Glomerular endothelial cell (primary cell): ENCODE measurements at places on chromosomes 12 and 14.

- no peak for DNase-seq
These were observed 305.3 kb downstream of the ITPR2 start for GRCh38 chr12:26527682-26528081.

DNA sequence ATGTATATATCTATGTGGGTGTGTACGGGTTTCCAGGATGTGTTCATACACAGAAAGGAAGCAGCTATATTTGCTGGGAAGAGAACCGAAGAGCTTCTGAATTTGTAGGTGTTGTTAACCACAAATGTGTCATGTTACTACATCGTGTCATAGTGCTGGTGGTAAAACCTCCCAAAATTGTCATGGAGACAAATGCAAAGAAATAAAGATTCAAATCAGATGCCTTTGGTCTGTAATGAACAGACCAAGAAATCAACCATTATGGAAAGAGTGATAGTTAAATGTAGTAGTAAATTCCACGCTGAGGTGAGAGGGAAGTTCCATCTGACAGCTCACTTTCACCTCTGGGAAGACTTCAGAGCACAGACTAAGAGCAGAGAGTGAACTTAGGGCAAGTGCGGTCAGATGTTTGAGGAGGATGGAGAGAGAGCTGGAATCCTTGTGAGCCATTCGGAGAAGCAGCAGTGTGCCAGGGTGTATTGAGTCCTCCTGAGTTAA, 487.5 kb downstream of the TMEM121 start:
- DNase-seq = no peak

DNA sequence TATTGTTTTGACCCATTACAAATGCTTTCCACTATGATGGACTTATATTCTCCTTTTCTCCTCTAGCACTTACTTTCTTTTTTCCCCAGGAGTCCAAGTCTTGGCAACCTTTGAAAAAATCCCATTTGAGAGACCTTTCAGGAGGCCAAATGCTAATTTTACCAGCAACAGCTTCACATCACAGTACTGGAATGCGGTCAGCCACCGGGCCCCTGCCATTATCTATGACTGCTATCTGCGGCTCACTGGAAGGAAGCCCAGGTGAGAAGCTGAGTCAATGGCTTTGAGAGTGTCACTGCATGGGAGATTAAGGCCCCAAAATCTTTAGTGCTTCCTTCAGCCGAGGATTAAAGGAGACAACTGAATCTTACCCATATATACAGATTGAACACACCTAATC, 64.2 kb downstream of the ERGIC2 start:
- DNase-seq = no peak

DNA sequence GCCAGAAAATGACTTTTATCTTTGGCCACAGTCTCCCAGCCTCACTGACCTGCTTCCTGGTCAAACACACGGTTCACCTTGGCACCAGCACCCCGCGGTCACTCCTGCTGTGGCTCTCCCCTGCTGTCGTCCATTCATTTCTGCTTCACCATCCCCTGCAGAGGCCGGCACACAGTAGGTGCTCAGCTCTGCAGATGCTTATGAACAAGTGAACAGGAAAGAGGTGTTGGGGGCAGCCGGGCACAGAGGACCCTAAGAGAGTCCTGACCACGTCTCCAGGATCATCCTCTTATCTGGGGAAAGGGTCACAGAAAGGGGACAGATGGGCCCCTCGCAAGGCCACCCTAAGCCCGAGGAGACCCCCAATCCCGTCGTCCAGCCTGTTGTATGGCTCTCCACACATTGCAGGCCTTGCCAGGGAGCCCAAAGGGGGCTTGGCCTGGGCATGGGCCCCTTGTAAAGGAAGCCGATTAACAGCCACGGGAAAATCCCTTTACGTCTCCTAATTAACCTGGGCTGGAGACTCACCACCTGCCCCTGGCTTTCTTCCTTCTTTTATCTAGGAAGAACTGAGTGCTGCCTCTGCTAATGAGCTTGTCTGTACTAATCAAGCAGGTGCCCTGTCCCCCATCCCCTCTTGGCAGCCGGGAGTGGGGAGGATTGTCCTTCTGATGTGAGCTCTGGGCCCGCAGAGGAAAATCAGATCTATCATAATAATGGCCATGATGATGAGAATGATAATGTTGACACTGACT, 119.2 kb downstream of the AACS start:
- no peak for DNase-seq

DNA sequence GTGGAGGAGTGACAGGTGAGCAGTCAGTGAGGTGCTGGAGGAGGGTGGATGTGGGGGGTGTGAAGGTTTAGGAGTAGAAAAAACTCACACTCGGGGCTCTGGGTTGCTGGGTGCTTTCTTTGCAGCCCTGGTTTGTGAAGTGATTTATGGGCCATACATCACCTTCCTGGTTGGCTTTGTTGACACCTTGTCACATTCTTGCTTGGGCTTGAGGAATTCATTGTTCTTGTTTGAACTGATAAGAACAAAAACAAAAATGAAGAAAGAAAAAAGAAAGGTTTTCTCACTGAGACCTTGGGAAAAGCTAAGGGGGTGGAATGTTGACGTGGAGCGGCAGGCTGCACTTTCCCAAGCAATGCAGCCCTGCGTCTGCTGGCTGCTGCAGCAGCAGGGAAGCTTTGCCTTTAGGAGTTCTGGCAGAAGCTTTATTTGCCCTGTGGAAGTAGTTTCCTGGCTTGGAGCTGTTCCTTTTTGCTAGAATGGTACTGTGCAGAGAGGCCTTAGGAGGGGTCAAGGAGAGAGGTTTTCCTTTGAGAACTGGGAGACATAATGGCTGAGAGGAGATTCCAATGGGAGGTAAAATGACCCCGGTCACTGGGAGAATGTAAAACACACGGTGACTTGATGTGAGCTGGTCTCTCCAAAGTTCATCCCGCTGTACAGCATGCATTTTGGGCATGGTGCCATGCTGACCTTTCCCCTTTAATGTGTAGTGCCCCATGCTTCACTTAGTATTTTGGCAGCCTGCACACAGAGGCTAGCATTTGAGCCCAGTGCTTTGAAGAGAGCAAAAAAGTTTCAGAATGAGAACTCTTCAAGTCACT, 52.8 kb downstream of the HMGA2 start:
- DNase-seq = no peak

- no peak for DNase-seq
These were observed 277.4 kb downstream of the PDZRN4 start for GRCh38 chr12:41465526-41465925.

DNA sequence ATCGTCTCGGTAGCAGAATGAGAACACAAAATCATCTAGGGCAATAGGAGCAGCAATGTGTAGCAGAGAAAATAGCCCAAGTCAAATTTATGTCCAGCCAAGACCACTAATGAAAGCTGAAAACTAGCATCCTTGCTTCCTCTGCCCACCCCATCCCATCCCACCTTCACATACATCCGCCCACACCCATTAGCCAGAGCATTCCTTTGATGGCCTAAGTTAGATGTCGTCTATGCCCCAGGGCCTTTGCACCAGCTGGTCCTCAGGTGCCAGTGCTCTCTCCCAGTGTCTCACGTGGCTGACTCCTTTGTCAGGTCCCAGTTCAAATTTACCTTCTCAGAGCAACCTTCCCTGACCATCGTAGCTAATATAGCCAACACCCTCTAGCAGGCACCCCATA, 17.8 kb upstream of the PPP2R5C start:
- DNase-seq = no peak

DNA sequence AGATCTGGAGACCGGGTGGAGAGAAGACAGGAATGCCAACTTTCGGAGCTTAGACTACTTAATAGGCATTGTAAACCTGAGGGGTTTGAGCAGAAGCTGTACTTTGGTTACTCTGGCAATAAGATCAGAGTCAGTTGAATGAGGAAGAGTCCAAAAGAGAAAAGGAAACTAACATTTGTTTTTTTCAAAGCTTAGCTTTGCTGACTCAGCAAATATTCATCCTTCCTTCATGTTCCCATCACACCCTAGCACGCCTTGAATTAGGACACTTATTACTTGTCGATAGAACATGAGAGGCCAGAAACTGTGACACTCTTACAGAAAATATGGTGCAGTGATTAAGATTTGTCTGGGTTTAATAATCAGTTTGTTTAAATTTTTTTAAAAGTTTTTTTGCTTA, 266.9 kb upstream of the ATP2B1 start:
- DNase-seq = no peak

- DNase-seq = no peak
These were observed 424.8 kb downstream of the DIO2 start for GRCh38 chr14:79786522-79786921.

DNA sequence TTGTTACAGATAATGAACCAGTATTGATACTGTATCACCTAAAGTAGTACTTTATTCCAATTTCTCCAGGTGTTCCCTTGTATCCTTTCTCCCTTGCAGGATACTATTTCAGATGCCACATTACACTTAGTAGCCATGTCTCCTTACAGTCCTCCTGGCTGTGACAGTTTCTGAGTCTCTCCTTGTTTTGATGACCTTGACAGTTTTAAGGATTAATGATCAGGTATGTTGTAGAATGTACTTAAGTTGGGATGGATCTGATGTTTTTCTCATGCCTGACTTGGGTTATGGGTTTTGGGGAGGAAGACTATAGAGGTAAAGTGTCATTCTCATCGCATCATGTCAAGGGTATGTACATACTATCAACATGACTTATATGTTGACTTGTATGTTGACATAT, 193.6 kb downstream of the ADGRD1 start:
- no peak for DNase-seq

- no peak for DNase-seq
These were observed 10.2 kb downstream of the KCNH3 start for GRCh38 chr12:49548822-49549648.

DNA sequence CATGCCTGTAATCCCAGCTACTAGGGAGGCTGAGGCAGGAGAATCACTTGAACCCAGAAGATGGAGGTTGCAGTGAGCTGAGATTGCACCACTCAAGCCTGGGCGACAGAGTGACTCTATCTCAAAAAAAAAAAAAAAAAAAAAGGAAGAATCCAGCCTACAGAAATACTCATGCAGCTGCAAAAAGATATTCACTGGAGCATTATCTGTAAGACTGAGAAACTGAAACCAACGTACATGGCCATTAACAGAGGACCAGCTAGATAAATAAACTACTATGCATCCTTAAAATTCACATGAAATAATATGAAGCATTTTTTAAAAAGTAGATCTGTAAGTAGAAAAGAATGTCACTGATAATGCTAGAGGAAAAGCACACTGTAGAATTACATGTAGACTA, 3.5 kb downstream of the SLC7A7 start:
- DNase-seq = no peak

GRCh38 chr14:91253795-91254323, 9.4 kb upstream of the GPR68 start:
- no peak for DNase-seq

- peak; percentile 75 for DNase-seq
These were observed 386.5 kb upstream of the DDHD1 start for GRCh38 chr14:53539489-53540126.

- DNase-seq = no peak
These were observed 654.2 kb downstream of the MED13L start for GRCh38 chr12:115623275-115623674.

DNA sequence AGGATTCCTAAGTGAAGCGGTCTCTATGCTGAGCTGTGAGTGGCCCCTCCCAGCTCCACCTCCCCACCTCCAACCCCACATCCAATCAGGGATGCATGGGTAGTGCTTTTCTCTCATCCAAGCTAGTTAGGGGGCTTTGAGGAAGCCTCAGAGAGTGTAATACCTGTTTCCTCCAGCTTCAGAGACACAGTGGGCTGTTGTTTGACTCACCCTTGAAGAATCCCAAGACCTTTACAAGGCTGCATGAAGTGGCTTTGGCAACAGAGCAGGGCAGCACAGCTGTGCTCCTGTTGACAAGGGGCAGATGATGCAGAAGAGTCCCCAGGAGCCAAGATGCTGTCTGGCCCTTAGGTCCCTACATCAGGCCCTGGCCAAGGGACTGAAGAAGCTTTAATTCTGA, 27.1 kb upstream of the CLMN start:
- DNase-seq = no peak

- no peak for DNase-seq
These were observed 20.4 kb downstream of the SAV1 start for GRCh38 chr14:50647753-50648152.

DNA sequence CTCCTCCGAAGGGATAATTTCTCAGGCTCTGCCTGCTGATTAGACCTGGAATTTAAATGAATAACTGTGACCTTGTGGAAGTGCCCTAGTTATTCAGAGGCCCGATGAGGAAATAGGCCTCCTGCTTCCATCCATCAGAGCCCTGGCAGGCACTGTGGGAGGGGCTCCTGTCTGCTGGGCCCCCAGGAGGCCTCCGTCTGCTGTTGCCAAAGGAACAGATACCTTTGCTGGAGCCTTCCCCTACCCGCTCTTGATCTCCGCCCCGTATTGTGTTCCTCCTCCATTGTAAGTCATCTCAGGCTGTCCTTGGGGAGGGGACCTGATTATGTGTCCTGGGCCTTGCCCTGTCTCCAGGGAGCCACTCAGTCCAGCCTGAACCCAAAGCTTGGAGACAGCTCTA, 112.3 kb downstream of the NRXN3 start:
- DNase-seq = no peak

- no peak for DNase-seq
These were observed 40.3 kb upstream of the RCOR1 start for GRCh38 chr14:102551995-102552705.

GRCh38 chr12:77133566-77133965, 68.2 kb upstream of the E2F7 start:
- peak; percentile 23 for DNase-seq

DNA sequence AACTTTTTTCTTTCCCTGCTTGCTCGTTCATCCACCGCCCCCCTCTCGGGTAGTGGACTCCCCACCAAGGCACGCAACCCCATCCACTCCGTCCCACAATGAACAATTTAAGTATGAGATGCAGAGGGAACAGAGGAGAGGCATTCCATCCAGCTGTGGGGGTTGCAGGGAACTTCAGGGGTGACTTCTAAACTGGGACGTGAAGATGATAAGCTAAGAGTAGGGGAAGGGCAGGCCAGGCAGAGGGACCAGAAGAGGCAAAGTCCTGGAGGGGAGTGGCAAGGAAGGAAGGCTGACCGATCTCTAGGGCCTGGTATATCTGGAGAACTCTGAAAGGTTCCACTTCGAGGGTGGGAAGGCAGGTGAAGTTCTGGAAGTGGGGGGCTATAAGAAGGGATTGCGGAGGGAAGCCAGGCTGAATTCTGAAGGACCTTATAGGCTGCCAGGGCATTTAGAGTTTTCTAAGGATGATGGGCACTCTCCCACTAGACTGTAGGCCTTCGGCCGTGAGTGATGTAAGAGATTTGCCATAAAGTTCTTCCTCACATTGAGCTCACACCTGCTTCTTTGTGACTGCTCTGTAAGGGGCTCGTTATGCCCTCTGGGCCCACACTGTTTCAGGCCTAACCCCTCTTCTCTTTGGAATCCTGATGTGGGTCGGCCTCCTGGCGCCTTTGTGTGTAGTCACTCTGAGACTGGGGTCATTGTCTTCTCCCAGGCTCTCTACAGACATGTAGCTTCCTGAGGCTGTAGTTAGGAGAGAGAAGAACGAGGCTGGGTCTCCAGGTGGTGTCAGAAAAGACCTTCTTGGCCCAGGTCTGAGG, 12.1 kb downstream of the NFATC4 start:
- no peak for DNase-seq

GRCh38 chr12:81295251-81295650, 217.4 kb downstream of the ACSS3 start:
- DNase-seq = no peak

DNA sequence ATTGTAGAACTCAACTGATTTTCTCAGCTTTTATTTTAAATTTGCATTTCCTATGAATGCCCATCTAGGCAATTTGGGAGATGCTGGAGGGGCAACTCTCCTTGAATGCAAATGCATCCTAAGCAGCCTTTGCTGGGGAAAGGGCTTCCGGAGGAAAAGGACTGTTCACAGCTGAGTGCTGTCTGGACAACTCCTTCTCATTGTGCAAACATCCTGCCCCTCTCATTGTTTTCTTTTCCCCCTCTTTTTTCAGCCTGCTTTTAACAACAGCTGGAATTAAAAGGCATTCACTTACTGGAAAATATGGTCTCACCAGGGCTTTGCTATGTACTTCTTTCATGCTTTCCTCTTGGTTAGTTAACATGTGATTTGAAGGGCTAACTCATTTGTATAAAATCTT, 397.8 kb downstream of the FUT8 start:
- DNase-seq = no peak
